ENCODE measurements at places on chromosomes 1 and 21.
A peak's percentile ranks its signal among the peaks of the same experiment; 100 is the strongest.

DNA sequence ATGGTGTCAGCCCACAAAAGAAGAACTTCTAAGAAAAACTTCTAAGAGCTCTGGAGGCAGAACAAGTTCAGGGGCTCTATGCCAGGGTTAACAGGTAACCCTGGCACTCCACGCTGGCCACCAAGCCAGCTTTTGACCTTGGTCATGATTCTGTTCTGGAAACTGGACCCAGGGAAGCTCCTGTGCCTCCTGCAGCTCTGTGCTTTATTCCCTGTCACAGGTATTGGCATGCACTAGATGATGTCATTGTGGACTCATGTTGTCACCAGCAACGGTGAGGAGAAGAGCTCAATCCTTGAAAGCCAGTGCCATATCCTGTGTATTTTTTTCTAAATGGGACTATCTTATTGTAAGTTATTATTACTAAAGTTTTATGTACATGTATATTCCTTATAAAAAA, 56.7 kb upstream of the GCLM start:
- H3K4me3 ChIP-seq, result no peak overlapping the region
- H3K27me3 ChIP-seq, result no peaks in the 10 kb centered on the region
- H3K27ac ChIP-seq, result no peak overlapping the region
- H3K4me1 ChIP-seq, result no peaks in the 10 kb centered on the region
- no peak for DNase-seq

DNA sequence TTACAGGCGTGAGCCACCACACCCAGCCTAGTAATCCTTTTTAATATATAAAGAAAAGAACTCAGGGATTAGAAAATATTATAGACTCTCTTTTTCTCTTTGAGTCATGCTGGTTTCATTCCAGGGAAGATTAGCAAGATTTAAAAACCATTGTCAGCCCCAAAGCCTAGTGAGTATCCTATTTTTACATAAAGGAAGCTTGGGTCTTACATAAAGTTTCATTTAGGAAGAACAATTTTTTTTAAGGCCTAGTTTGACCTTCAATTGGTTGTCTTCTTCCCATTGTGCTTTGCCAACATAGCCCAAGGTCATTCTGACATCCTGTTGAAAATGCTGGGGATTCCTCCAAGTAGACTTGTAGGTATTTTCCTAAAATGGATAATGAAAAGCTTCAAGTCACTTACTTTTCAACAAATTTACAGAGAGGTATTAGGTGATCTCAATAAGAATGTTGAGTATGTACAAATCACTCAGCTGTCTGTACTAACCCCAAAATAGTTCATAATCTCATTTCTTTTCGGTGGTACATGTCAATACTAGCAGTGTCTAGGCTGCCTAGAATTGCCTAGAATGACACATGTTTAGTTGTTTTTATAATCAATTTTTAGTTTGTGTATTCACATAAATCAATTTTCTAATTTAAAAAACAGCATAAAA, 4.3 kb upstream of the KIF14 start:
- H3K27ac ChIP-seq, result peak overlapping the region; percentile 72
- H3K4me1 ChIP-seq, result peaks cover 52% of the 10 kb centered on the region

DNA sequence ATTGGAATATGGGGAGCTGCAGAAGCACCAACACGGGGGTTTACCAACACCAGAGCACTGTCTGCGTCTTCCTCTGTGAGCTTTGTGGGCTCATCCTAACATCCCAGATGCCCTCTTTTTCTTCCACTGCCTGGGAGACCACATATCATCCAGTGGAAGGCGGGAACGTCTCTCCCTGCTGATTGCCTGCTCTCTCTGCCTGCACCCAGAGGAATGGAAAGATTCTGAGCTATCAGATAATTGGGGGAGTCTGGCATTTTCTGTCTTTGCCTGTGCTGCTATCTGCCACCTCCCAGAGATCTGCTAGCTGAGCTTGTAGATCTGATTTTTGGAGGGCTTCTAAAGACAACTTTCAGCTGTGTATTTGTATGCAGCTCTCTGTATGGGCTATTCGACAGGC, 166.2 kb upstream of the PLXNA2 start:
- no peaks in the 10 kb centered on the region for H3K4me1 ChIP-seq
- H3K27ac ChIP-seq, result no peak overlapping the region
- DNase-seq, result no peak
- H3K27me3 ChIP-seq, result no peaks in the 10 kb centered on the region
- H3K36me3 ChIP-seq, result no peaks in the 10 kb centered on the region

DNA sequence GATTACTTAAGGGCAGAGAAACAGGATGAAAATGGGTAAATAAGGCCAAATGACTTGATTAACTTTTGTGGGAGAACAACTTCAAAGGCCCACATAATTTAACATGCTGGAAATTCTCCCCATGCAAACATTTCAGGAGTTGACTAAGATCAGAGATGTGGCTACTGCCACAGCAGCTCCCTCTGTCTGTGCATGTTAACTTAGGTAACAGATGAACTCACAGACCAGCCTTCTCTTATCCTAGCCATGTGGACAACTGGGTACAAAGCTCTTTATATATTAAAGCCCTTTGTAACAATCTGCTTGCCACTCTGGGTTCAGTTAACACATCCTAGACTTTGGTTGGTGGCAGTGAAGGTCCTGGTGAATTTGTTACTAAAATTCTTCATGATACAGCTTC, 33.2 kb downstream of the BEND5 start:
- H3K36me3 ChIP-seq, result no peaks in the 10 kb centered on the region
- peaks cover 10% of the 10 kb centered on the region for H3K4me1 ChIP-seq
- no peak overlapping the region for H3K4me3 ChIP-seq
- H3K27me3 ChIP-seq, result no peaks in the 10 kb centered on the region

- H3K27ac ChIP-seq, result no peak overlapping the region
- DNase-seq, result no peak
- no peak overlapping the region for H3K4me3 ChIP-seq
- H3K27me3 ChIP-seq, result no peaks in the 10 kb centered on the region
- peaks cover 11% of the 10 kb centered on the region for H3K4me1 ChIP-seq
Observed at GRCh38 chr21:25005388-25005787, 601.9 kb downstream of the MRPL39 start.

DNA sequence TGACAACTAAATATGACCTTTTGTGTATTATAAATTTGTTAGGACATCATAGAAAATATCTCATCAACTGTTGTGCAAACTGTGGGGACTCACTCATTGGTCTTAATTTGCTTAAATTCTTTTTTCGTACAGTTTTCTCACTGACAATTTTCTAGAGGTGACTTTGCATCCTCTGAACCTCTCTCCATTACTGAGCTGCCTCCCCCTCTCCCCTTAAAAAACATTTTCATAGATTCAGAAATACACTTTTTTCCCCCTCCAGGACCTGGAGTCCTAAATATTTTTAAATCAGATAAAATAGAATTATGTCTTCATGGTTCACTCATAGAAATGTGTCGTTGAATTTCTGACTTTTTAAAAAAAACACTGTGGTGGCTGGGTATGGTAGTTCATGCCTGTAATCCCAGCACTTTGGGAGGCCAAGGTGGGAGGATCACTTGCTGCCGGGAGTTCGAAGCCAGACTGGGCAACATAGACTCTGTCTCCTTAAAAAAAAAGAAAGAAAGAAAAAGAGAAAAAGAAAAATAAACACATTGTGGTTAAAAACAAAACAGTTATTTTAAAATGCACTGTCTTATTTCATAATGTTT, 1.5 kb downstream of the CNST start:
- no peaks in the 10 kb centered on the region for H3K36me3 ChIP-seq
- H3K4me3 ChIP-seq, result peak overlapping the region; percentile 87
- H3K27me3 ChIP-seq, result no peaks in the 10 kb centered on the region
- peaks cover 18% of the 10 kb centered on the region for H3K4me1 ChIP-seq
- H3K27ac ChIP-seq, result peak overlapping the region; percentile 87
- DNase-seq, result no peak

DNA sequence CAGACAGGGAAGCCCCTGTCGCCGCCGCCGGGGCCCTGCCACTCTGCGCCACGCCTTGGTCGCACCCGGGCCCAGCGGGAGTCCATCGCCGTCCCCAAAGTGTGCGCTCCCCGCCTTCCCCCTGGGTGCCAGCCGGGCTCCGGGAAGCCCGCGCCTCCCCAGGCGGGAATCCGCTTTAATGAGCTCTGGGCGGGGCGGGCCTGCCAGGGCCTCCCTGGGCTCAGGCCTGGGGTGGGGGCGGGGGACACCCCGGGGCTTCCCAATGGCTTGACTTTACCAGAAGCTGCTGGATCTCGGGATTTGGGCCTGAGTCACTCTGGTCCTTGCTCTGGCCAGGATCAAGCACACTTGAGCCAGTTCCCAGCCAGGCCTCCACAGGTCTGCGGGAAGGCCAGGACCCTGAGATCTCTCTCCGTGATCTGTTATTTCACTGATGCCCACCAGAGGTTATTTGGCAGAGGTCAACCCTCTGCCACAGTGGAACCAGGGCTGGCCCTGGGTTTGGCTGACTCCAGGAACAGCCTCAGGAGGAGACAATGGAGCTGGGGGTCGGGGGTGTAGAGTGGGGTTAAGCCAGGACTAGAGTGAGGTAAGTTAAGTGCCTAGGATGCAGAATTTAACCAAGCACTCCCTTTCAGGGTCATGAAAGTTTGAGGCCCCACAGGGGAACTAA, 178.4 kb upstream of the EDN2 start:
- no peaks in the 10 kb centered on the region for H3K36me3 ChIP-seq
- no peak overlapping the region for H3K4me3 ChIP-seq
- 0 out of 2 replicates have a peak, but pooled peaks cover 3% of the 10 kb centered on the region for H3K27me3 ChIP-seq
- H3K27ac ChIP-seq, result no peak overlapping the region
- H3K4me1 ChIP-seq, result peaks cover 35% of the 10 kb centered on the region

DNA sequence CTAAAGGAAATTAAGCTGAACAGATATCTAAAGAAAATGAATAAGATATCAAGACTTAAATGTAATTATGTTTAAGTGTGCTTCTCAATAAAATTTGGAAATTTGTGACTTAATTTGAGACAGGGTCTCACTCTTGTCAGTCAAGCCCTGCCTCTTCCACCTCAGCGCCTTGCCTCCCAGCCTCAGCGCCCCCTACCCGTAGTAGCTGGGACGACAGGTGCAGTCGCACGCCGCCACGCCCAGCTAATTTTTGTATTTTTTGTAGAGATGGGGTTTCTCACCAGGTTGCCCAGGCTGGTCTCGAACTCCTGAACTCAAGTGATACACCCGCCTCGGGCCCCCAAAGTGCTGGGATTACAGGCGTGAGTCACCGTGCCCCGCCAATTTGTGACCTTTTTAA, 117.0 kb downstream of the CLEC20A start:
- H3K4me3 ChIP-seq, result no peak overlapping the region
- no peaks in the 10 kb centered on the region for H3K27me3 ChIP-seq
- H3K4me1 ChIP-seq, result peaks cover 7% of the 10 kb centered on the region
- H3K27ac ChIP-seq, result no peak overlapping the region
- DNase-seq, result no peak

GRCh38 chr1:36514501-36514900, 31.8 kb upstream of the CSF3R start:
- no peaks in the 10 kb centered on the region for H3K36me3 ChIP-seq
- H3K27ac ChIP-seq, result no peak overlapping the region
- H3K4me1 ChIP-seq, result no peaks in the 10 kb centered on the region
- no peak overlapping the region for H3K4me3 ChIP-seq

DNA sequence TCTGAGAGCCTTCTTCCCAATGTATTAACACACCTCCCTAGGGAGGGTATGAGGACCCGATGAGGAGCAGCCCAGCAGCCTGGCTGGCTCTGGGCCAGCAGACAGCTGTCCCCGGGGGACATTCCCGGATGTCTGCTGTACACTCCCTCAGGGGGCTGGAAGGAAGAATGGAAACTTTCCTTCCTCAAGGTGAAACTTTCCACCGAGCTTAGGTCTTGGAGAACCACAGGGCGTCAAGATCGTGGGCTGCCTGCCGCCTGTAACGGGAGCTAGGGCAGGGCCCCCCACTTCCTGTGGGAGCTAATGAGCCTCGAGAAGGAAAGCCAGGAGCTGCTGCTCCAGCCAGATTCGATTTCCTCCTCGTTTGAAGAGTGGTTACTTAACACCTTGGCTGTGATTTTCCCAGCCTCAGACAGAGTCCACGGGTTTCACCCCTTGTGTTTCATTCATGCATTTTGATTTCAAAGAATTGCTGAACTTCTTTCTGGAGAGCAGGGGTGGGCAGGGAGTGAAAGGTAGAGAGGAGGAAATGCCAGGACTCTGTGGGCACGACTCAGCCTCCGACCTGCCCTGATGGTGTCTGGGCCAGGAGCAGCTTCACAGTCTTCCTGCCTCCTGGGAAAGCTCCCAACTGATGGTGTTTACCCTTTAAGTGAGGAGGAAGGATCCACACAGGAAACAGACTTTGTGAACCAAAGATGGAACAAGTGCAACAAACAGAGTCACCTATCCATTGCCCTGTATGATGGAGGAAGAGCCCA, 29.7 kb downstream of the UBE2T start:
- H3K27me3 ChIP-seq, result no peaks in the 10 kb centered on the region
- no peak overlapping the region for H3K4me3 ChIP-seq
- no peaks in the 10 kb centered on the region for H3K4me1 ChIP-seq
- DNase-seq, result no peak
- no peaks in the 10 kb centered on the region for H3K36me3 ChIP-seq

- H3K4me1 ChIP-seq, result no peaks in the 10 kb centered on the region
- DNase-seq, result no peak
- H3K36me3 ChIP-seq, result no peaks in the 10 kb centered on the region
- H3K4me3 ChIP-seq, result no peak overlapping the region
Observed at GRCh38 chr21:37886120-37886519, 30.1 kb downstream of the KCNJ6 start.

DNA sequence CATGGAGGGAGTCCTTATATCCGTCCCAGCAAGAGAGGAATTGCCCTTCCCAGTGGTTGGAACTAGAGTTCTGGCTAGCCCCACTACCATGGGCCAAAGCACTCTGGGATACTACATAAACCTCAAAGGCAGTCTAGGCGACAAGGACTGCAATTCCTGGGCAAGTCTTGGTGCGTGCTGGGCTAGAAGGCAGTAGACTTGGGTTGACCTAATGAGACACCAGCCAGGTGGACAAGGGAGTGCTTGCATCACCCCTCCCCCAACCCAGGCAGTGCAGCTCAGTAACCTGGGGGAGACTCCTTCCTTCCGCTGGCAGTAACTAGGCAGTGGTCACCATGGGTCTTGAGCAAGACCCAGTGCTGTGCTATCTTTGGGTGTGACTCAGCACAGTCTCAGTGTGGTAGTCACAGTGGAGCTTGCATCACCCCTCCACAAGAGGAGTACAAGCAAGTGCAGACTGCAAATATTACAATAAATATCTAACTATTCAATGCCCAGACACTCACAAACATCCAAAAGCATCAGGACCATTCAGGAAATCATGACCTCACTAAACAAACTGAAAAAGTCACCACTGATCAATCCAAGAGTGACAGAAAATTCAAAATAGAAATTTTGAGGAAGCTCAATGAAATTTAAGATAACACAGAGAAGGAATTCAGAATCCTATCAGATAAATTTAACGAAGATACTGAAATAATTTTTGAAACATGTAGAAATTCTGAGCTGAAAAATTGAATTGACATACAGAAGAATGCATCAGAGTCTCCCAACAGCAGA, 84.7 kb upstream of the LYPLAL1 start:
- no peak for DNase-seq
- H3K4me1 ChIP-seq, result peaks cover 18% of the 10 kb centered on the region
- no peak overlapping the region for H3K27ac ChIP-seq
- no peaks in the 10 kb centered on the region for H3K36me3 ChIP-seq
- no peaks in the 10 kb centered on the region for H3K27me3 ChIP-seq

- no peak for DNase-seq
- no peaks in the 10 kb centered on the region for H3K36me3 ChIP-seq
- H3K27me3 ChIP-seq, result no peaks in the 10 kb centered on the region
- H3K4me1 ChIP-seq, result no peaks in the 10 kb centered on the region
- no peak overlapping the region for H3K4me3 ChIP-seq
Observed at GRCh38 chr1:232917053-232917452, 33.4 kb upstream of the NTPCR start.

Measured in MM.1S (cell line).